ENCODE measurements at places on chromosomes 12 and 14. TPM values are rescaled to one million over a fixed set of nuclear protein-coding genes. Genes with fewer than 3 reads are reported as not detected.

- H3K27me3 ChIP-seq: peaks cover 15% of the 10 kb centered on the region
- H3K4me1 ChIP-seq: no peaks in the 10 kb centered on the region
- no peak overlapping the region for H3K27ac ChIP-seq
These were observed 10.2 kb upstream of the C12orf43 start for GRCh38 chr12:121026274-121027045.

DNA sequence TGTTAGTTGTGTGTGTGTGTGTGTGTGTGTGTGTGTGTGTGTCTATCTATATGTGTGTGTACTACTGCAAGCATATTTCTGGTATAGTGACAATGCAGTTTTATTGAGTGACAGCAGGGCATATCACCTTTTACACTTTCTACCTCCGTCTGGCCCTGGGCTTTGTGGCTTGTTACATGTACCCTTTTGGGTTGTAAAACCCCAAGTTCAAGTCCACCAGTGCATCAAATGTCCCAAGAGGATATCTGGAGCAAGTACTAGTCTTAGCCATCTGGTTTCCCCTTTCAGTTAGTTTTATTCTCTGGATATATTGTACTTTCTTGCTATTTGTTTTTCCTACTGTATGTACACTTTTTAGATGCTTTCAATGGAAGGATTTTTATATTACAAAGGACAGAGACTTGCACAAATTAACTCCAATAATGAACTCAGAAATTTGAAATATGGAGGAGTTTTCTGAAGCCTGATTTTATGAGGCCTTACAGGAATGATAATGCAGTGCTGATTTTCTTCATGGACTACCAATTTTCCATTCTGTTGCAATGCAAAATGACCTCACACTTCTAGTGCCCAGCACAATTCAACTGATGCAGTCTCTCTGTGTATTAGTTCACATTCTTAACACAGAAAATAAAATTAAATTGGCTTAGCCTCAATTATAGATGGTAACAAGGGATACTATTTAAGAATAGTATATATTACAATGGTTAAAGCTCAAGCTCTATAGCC is 29.1 kb downstream of the SLC16A7 start:
- H3K4me1 ChIP-seq: peaks cover 1% of the 10 kb centered on the region
- no peak overlapping the region for H3K27ac ChIP-seq
- no peak overlapping the region for H3K4me3 ChIP-seq
- no peaks in the 10 kb centered on the region for H3K36me3 ChIP-seq
- DNase-seq: no peak

The TIMELESS gene
- total RNA-seq: 10.4 TPM

The GLT1D1 gene
- not detected for total RNA-seq
